ENCODE measurements at places on chromosomes 16 and 17. TPM values are rescaled to one million over a fixed set of nuclear protein-coding genes. Genes with fewer than 3 reads are reported as not detected.

GRCh38 chr17:32658470-32659418 is 172.0 kb downstream of the CDK5R1 start:
- no peak for DNase-seq

- DNase-seq: no peak
Measured at GRCh38 chr17:7423679-7424078, 1.7 kb upstream of the SPEM2 start.

- DNase-seq: no peak
Measured at GRCh38 chr16:12252616-12253015, 276.1 kb downstream of the SNX29 start.

Gene ACE
- 2.4 TPM for total RNA-seq

Gene SLFN14
- not detected for total RNA-seq

Gene DCAF7
- 18.7 TPM for total RNA-seq

Gene TEX14
- not detected for total RNA-seq

Gene CDR2L
- total RNA-seq: 21.8 TPM

- DNase-seq: no peak
Measured at GRCh38 chr16:79715061-79715460, 114.5 kb upstream of the MAF start.

Gene IRF8
- not detected for total RNA-seq

Gene ASIC2
- total RNA-seq: not detected

Gene GGT6
- 5.3 TPM for total RNA-seq

GRCh38 chr17:21288571-21289017 is 4.1 kb downstream of the MAP2K3 start:
- no peak for DNase-seq

GRCh38 chr16:5653041-5653440 is 555.4 kb upstream of the EEF2KMT start:
- no peak for DNase-seq

GRCh38 chr17:77208217-77208808 is 67.5 kb downstream of the SEC14L1 start:
- DNase-seq: peak; percentile 88

Gene ZNF174
- total RNA-seq: 26.6 TPM

Gene KRTAP4-9
- total RNA-seq: not detected

DNA sequence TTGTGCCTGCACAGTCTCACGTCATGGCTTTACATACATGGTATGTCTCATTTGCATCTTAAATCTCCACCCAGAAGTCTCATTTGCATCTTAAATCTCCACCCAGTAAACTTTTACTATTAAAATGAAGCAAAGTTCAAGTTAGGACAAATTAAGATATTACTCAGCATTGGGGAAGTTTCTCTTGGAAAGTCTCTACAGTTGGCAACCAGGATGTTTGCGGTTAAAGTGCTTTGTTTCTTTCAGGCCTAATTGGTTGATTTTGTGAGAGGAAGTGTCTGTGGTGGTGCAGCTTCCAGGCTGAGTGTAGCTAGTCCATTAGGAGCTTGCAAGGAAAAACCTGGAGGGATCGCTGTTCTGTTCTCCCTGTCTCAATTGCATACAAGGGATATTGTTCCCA is 1373.3 kb upstream of the GOT2 start:
- DNase-seq: no peak

- DNase-seq: no peak
Measured at GRCh38 chr16:66681676-66682075, 14.9 kb downstream of the CMTM4 start.

Gene BICDL2
- total RNA-seq: 1.1 TPM

DNA sequence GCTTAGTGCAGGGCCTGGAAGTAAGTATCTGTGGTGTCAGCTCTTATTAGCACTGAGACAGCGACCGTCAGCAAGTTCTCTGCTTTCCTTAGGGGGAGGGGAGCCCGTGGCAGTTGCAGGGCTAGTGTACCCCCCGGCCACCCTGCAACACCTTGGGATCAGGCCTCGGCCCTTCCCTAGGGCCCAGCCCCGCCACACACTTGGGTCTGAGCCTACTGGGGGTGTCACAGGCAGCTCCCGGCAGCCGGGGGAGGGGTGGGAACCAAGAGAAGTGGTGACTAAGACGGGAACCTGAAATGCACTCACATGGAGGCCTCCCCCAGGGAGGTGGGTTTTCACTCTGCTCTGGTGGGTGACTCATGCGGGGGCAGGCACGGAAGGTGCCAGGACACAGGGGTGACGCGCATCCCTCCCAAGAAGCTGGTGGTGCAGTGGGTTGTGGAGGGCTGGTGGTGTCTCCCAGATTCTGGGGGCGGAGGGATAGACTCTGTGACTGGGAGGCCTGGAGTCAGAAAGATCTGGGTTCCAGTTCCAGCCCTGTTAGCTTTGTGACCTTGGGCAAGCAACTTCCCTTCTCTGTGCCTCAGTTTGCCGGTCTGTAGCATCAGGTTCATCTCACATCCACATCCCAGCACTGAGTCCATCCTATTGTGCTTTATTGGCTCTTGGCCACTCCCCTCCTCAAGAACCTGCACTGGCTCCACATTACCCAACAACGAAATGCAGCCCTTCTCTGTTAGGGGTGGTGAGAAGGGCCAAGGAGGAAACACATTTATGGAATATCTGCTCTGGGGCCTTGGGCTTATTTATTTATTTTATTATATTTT is 44.5 kb downstream of the LAT start:
- DNase-seq: no peak
